ENCODE measurements at places on chromosomes 11 and 22. TPM values are rescaled to one million over a fixed set of nuclear protein-coding genes. Genes with fewer than 3 reads are reported as not detected.

DNA sequence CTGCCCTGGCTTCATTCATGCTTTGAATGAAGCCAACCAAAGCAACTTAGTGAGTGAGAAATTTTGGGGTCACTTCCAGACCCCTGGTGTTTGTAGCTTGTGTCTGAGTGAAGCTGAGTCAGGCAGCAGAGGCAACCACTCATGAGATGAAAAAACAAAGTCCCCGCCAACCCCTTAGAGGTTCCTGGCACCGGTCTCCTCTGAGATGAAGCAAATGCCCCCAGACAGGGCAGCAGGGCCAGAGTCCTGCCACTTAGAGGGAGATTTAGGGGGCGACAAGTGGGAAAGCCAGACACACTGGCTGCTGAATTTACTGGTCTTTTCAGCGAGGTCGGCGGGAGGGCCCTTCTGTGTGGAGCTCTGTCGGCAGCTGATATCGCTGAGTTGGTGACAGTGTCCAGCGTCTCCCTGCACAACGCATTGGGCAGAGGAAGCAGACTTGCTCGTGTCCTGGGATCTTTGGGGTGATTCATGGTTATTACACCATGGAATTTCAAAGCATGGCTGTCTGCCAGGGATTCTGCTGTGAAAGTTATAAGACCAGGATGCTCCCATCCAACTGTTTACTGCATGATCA, 482.6 kb downstream of the MIAT start:
- no peak for DNase-seq

DNA sequence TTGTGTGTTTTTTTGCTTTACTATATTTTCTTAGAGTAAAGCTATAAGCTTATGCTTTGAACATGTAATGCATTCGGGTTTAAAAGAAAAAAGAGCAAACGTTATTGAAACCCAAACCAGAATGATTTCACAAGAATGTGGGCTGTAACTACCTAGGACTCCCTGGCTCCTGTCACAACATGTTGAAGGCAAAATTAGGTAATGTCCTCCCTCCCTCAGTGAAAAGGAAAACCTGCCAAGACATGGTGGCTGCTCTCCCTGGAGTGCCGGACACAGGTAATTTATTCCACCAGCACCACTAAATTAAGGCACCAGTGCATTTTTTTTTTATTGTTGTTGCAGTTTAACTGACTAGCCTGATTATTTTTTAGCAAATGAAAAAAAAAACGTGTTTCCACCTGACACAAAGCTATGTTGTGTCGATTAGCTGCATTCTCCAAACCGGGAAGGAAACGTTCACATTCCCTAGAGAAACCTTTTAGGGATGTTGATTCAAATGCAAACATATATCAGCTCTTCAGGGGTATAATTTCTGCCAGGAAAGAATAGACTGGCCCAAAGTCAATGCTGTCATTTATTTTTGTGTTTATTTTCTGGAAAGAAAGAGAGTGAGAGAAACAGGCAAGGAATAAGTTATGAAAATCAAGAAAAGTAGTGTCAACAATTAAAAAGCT, 134.6 kb downstream of the CCDC34 start:
- no peak for DNase-seq

DNA sequence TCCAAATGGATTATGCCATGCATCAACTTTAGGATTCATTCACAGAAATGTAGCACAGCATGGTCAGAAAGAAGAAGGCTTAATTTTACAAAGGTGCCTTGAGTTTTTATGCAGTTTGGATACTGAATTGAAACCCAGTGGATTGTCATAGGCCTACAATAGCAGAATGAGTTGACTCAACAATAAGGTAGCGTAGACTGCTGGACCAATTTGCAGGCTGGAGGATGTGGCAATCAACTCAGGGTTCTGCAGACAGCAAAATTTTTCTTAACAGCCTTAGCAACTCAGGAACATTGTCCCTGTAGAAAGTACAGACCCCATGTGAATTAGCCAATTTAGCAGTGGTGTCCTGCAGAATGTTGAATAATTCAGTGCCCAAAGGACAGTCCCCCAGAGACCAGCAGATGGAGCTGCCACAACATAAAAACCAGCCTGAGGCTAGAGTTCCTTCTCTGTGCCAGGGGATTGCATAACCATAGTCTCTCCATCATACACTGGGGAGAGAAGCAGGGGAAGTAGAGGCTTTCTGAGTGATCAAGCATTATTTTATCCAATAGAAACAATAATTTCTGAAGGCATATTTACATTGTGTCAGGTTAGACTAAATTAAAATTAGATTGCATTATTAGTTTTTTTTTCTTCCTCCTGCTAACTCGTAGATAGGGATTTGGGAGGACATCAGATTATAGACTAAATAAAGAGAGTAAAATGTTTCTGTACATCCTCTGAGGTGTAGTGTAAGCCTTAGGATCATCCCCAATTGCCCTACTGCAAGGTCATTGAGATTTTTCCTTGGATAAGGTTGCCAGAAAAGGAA, 20.3 kb upstream of the MRPL17 start:
- DNase-seq, result peak; percentile 64

- DNase-seq, result no peak
Observed at GRCh38 chr22:38861170-38861876, 10.7 kb downstream of the CBX6 start.

DNA sequence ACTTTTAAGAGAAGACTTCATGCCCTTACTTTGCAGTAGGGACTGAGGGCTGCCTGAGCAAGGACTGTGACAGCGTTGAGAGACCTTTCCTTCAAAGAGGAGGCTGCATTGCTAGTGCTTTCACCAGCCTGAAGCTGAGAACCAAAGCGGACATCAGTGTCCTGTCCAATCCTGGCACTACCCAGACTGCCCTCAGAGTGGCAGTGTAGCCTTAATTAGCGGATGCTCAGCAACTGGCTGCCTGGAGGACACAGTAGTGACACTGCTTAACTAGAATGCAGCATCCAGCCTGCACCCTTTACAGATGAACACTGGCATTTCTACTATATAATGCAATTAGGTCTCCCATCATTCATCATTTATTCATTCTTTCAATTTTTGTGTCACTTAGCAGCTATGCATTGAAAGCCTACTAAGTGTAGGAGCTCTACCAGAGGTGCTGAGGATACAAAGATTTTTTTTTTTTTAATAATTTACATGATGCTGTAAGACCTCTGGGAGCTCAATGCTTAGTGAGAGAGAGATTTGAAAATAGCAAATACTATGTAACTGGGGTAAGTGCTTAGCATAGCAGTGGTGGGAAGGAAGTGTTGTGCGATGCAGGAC, 36.9 kb upstream of the SLC36A4 start:
- DNase-seq, result peak; percentile 61

- DNase-seq, result peak; percentile 17
Observed at GRCh38 chr11:75223954-75224643, 16.5 kb upstream of the TPBGL start.

GRCh38 chr11:75160880-75161279, 10.0 kb downstream of the SLCO2B1 start:
- no peak for DNase-seq

DNA sequence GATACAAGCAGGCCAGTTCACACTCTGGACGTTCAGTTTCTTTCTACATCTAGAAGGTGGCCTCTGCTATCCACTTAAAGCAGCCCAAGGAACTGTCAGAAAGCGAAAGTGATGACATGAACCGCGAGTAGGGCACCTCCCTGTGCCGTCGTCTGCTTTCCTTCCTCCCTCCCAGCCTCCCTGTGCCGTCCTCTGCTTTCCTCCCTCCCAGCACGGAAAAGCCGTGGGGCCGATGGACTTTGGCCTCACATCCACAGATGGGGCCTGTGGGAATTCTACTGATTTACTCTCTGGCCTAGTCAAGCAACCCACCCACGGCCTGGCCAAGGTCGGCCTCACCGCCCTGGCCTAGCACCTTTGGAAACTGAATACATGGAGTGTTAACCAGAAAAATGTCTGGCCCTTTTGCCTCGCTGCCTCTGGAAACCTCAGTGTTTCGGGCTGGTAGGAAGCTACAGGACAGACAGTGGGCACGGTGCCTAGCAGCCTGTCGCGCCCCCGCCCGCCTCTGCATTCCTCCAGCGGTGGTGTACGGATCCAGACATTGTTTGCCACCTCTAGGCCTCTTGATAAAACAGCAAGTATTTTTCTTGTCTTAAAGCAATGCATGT, 14.2 kb downstream of the PEX26 start:
- peak; percentile 76 for DNase-seq

KCNJ5 gene
- not detected for total RNA-seq

MS4A4A gene
- not detected for total RNA-seq

NRGN gene
- total RNA-seq, result not detected

SLC22A12 gene
- total RNA-seq, result not detected
